Activated CD4-positive, alpha-beta T cell treated with anti-CD3 and anti-CD28 coated beads, Interleukin-2, amount 10 ng/mL, durations not matched to agents 7 days and 5 days (primary cell): ENCODE measurements at places on chromosomes 7 and 10.

- no peak for DNase-seq
Observed at GRCh38 chr7:125396466-125397151, 467.0 kb upstream of the POT1 start.

- no peak for DNase-seq
Observed at GRCh38 chr7:25469669-25470068, 241.4 kb upstream of the NPVF start.

GRCh38 chr7:135359615-135360014 is 126.0 kb downstream of the STRA8 start:
- DNase-seq: no peak

DNA sequence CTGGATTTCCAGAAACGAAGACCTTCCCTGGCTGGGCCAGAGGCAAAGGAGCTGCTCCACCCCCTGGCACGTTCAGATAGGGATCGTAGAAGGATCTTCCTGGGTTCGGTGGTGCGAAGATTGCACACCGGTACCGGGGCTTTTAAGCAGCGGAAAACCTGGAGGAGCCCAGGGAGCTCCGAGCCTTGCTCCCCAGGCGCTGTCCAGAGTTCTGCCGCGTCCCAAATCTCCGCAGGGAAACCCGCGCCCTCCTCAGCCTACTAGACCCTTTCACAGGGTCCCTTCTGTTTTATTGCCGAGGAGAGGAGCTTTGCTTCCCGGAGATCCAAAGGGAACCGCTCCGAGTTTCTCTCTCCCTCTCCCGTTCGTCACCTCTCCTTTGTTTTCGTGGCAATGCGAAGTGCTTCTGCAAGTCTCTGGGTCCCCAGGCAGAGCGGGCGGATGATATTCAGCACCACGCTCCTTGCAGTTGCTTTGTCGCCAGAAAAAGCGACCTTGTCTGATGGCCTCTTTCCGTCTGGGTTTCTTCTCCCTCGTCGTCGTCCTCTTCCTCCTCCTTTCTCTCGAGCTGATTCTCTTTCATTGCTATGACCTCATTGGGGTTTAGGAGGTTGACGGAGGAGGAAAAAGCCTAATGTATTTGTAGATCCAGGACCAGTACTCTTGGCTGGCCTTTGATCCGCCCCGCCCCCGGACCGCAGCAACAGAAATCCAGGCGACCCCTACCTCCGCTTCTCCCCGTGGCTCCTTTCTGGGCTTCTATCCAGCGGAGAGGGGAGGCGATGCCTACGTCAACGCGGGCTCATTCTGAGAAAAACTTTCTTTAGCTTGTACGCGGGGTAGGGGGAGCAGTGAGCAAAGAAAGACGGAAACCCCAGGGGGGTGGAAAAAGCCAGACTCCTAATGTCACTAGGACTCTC is at the start of gene TMEM196:
TSS of gene TMEM196 (minus strand) at position 777 of the 920 bp plus-strand sequence. CDS start 921 bp downstream, outside the sequence.
- no peak for DNase-seq

DNA sequence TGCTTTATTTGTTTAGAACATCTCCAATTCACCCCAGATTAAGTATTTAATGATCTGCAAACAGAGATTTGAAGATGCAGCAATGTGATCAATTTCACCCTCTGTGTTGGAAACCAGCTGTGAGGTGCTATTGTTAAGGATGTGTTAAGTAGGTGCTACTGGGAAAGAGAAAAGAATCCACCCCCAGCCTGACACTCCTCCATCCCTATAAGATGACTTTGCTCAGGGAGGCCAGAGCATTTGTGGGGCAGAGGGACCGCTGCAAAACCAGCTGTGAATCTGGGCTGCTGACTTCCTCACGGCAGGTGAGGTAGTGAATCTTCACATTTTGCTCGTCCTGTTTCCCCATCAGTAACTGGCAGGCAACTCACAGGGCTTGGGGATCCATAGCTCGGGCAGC is 297.5 kb downstream of the GFRA1 start:
- DNase-seq: no peak
